ENCODE measurements at places on chromosomes 1 and 21.

DNA sequence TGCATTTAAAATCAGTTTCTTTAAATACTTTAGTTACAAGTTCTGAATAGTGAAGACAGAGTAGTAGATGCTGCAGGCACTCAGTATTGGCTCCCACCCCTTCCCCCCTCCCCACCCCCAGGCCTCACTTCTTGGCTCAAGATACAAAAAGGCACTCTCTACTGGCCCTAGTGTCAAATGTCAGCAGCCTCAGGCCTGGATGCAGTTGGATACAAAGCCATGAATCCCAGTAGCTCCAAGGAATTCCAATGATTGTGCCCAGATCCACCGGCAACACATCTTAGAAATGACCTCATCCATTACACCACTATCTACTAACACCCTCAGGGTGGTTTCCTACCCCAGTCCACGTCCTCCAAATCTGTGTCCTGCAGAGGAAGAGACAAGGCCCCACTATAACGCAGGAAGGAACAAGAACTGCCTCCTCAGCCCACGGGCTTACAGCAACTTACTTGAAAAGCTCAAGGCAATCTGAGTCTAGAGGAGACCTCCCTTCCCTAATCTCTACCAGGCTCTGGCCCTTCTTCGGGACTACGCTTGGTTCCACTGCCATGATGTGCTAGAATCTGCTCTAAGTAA is 17.6 kb downstream of the ACADM start:
- no peak for DNase-seq

DNA sequence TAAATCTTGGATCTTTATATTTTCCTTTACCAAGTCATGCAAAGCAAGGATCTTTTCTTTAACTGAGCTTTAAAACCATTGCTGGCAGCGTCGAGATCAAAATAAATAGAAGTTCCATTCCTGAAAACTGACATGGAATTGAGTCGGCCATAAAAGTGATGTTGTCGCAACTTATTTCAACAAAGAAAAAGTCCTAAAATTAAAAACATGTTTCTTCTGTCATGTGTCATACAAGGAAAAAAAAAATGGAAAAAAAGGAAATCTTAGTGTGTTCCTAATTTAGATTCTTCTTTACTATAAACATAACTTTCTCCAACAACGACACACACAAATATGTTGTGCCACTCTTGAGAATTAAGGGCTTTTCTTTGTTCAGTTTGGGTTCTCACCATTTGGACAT is 34.9 kb downstream of the GREM2 start:
- no peak for DNase-seq

- DNase-seq: no peak
Observed at GRCh38 chr1:30899577-30900389, 8.8 kb downstream of the SDC3 start.

GRCh38 chr1:53608676-53609075 is 130.3 kb downstream of the GLIS1 start:
- no peak for DNase-seq

DNA sequence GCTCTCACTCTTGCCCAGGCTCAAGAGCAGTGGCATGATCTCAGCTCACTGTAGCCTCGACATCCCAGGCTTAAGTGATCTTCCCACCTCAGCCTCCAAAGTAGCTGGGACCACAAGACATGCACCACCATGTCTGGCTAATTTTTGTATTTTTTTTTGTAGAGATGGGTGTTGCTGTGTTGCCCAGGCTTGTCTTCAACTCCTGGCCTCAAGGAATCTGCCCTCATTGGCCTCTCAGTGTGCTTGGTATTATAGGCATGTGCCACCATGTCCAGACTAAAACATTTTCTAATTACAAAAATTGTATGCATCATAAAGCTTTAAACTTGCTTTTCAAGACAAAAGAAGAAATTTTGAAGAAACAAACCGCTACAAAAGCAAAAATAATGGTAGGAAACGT is 20.1 kb downstream of the CBR1 start:
- no peak for DNase-seq

- no peak for DNase-seq
Observed at GRCh38 chr1:196933531-196934189, 9.9 kb upstream of the CFHR2 start.

- DNase-seq: no peak
Observed at GRCh38 chr1:3685222-3685621, 32.9 kb downstream of the TP73 start.

- DNase-seq: no peak
Observed at GRCh38 chr1:220217383-220217988, 54.8 kb downstream of the RAB3GAP2 start.

GRCh38 chr21:45799765-45800338 is 156.3 kb downstream of the PCBP3 start:
- no peak for DNase-seq

DNA sequence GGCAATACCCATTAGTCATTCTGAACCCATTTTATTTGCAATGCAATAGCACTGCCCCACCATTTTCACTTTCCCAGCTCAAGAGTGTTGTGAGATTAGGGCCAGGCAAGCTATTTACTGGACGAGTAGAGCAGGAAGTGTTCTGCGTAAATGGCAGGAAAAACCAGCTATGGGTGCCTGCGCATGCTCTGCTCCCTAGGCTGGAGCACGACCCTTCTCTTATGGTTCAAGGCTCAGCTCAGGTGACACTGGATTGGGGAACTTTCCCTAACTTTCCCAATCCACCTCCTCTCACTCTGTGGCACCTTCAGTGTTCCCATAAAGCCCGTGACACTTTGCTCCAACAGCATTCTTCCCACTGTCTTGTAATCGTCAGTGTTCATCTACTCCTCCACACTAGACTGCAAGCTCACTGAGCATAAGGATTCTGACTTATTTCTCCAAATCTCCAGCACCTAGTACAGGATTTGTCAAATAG is 3.6 kb upstream of the MAN1A2 start:
- no peak for DNase-seq

GRCh38 chr1:153606194-153606593 is 6.7 kb downstream of the S100A16 start:
- no peak for DNase-seq

GRCh38 chr1:157105988-157106812 is 6.6 kb upstream of the ETV3L start:
- no peak for DNase-seq
